ENCODE measurements at places on chromosomes 3 and 15.

DNA sequence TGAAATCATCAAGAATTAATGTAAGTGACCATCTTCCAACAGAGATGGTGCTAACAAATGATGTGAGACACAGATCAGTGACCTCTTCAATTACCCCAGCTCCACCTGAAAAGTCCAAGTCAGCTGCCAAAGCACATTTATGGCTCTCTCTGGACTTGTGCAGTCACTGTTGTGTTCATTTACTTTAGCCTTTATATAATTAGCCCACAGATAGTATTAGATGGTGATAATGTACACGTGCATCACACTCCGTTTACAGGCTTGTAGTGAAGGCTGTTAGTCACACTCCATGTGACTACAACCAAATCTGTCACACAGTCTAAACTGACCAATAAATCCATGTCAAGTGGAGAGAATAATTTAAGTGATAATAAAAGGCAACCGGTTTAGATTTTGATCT lies 331.5 kb upstream of the IL12A start:
- DNase-seq = no peak

DNA sequence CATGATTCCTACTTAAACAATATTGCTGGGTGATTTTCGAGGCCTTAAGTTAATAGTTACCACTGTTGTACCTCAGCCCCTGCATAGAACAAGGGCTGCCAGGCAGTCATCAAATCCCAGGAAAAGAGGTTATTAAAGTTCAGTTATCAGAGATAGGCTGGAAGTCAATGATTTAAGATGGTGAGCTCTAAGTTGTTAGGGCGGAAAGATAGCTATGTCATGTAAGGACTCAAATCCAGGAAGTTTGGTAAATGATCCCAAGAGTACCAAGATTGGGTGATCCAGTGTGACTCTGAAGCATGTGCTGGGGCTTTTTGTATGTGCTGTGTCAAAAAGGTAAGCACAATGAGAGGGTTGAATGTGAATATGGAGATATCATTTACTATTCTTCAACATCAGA lies 287.9 kb downstream of the NLGN1 start:
- DNase-seq = no peak

- DNase-seq = peak; percentile 18
Observed at GRCh38 chr15:58066042-58066867, 744 bp upstream of the ALDH1A2 start.

DNA sequence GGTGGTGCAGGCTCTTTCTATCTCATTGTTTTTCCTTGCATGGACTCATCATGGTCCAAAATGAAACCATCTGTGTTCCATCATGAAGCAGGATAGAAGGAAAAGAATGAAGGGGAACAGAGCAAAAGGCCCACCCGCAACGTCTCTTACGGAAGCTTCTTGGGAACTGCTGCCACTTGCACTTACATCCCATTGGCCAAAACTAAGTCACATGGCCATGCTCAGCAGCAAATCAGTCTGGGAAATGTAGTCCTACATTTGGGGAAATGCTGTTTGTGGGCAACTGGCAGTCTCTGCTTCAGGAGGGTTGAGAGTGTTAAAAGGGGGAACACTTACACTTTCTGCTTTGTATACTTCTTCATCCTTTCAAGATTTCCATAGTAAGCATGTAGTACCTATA lies 191.6 kb downstream of the SV2B start:
- DNase-seq = no peak

- no peak for DNase-seq
Observed at GRCh38 chr15:26873846-26874245, 7.0 kb downstream of the GABRA5 start.

DNA sequence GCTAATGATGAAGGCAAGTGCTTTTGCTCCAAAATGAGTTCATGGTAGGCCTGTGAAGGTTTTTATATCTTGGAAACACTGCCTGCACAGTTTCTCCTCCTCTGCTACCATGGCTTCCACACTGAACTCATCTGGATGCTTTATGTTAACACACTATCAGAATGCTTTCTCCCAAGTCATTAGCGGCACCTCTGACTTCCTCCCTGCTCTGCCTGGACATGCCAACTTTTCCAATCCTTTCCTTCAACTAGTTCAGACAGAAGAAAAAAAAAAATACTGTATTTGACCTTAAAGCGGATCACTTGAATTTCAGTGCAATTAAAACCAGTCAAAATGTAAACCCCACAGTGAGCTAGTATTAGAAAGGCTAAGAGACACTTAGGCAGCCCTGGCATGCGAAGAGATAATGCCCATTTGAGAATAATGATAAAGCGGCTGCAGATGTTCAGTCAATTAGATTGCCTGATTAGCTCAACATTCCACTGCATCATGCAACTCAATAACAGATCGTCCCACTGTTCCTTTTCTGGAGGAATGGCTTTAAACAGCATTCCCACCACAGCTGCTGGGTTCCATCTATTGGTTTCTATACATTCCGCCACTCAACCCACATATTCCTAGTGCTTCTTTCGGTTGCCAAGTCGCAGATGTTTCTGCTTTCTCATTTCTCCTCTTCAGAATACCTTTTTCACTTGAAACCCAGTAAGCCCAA lies 51.7 kb downstream of the CNTN3 start:
- no peak for DNase-seq

DNA sequence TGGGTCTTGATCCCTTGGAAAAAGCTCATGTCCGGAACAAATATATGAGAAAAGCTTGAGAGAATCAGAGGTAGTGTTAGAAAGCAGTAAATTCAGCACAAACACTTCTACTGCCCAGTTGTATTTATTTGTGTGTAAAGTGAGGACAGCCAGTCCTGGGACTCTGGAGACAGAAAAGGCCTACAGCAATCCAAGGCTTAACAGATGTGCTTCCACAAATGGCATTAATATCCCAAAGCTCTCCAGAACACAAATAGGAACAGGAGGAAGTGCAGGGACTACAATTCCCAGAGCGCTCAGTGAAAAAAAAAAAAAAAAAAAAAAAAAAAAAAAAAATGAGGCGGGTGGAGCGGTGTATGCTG lies 390 bp upstream of the AP2M1 start:
- DNase-seq = no peak

DNA sequence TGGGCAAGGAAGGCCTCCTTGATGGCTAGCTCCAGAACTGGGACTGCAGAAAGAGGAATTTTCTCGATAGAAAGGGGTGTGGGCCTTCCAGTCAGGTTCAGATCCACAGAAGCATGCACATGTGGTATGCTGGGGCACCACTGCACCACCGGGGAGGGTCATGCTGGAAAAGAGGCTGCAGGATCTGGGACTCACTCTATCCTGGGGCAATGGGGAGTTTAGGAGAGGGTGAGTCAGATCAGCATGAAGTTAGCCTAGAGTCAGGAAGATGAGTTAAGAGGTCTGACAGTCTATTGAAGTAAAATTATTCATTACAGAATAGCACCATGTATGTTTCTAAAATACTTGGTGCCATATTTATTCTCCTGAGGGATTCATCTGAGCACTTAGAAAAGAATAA lies 130.2 kb upstream of the TOPAZ1 start:
- DNase-seq = no peak

DNA sequence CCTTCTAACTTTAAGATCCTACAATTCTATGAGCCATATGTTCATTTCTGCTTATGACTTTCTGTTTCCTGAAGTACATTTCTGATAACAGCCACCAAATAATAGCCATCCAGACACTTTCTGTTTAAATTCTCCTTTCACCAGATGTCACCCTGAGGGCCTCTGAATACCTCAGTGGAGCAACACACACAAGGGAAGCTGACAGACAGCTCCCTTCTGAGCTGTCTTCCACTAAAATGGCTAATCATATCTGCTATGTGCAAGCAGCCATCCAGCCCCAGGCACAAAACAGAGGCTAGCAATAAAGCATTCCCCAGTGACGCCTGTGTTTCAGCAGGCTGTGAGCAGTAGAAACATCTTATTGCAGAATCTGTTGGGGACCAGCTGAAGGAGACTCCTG lies 666.6 kb upstream of the UBE2E2 start:
- DNase-seq = no peak

DNA sequence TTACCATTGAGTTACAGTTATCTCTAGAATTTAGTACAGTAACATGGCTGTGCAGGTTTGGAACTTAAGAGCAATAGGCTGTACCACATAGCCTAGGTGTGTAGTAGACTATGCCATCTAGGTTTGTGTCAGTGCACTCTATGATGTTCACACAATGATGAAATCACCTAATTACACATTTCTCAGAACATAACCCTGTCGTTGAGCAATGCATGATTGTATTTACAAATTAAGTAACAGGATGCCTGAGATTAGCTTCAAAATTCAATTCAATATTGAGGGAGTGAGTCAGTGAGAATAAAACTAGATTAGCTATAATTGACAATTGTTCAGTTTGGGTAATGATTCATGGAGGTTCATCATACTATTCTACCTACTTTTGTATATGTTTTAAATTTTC lies 633.8 kb downstream of the IGSF11 start:
- DNase-seq = no peak

DNA sequence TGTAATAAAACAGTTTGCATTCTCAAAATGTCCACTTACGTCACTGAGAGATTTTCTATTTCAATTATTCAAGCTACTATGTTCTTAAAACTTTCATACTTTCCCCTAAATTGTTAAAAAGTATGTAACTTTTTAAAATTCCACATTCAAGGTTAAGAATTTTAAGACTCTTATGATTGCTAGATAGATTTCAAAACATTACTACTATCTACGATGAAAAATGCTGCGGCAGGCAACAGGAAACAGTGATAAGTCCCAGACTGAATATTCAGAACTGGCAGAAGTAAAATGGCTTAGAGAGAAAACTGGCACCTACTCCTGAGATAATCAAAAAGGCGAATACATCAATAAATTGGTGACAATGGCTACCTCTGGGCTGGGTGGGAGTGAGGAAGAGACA lies 16.2 kb downstream of the ATP13A3 start:
- DNase-seq = no peak

DNA sequence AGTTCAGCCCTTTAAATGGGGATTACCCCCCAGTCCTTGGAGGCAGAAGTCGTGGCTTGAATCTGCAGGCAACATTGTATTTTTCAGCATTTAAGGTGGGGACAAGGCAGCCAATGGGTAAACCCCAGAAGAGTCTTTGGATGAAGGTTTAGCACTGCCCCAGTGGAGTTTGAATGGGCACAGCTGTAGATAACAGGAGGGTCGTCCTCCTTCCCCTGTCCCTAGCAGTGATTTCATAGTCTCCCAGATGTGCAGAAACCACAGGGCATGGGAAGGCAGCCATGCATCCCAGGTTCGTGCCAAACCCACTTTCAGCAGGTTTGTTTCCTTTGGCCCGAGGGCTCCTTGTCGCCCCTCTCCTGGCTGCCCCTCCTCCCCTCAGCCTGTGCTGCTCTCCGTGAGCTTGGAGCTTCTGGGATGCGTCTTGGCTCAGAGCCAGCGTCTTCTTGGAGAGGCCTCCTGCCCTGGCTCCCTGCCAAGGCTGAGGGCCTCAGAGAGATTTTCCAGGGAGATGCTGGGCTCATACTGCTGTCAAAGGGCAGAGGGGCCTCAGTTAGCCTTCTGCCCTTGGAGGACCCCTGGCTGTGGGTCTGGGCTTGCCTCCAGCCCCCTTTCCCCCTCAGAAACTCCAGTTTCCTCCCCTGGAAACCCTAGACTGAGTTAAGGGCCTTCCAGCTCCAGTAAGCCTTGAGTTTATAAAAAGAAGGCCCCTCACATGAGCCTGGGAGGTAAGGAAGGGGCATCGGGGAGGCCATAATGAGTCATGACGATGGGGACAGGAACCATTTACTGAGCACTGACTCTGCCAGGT lies 48.9 kb upstream of the POLG start:
- no peak for DNase-seq

DNA sequence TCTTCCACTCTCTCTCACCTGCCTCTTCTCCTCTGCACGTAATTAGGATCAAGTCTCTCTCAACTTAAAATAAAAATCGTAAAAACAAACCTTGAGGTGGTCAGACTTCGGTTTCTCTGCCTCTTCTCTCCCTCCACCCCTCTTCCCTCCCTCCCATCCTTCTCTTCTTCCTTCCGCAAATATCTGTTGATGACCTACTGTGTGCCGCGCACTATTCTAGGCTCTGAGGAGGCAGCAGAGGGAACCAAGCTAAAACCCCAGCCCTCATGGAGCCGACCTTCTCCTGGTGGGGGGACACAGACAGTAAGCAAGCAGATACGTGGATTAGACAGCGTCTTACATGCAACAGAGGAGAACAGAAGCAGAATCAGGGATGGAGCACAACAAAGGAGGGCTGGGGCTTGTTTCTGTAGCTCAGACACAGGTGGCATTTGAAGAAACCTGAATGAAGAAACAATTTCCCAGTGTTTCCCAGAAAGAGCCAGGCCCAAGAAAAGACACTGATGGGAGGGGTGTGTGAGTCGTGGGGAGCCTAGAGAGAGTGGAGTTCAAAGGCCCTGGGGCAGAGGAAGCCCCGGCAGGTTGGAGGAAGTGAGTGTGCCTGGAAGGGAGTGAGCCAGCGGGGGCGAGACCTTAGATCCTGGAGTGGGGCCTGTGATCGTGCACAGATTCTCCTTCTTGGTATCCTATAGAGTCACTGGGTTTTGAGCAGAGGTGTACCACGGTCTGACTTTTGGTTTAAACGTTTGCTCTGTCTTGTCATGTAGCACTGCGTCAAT lies 80.5 kb downstream of the TOP2B start:
- no peak for DNase-seq

- no peak for DNase-seq
Observed at GRCh38 chr3:196889844-196890708, 22.4 kb downstream of the SENP5 start.

- DNase-seq = no peak
Observed at GRCh38 chr3:38834110-38834509, 18.1 kb upstream of the SCN10A start.

DNA sequence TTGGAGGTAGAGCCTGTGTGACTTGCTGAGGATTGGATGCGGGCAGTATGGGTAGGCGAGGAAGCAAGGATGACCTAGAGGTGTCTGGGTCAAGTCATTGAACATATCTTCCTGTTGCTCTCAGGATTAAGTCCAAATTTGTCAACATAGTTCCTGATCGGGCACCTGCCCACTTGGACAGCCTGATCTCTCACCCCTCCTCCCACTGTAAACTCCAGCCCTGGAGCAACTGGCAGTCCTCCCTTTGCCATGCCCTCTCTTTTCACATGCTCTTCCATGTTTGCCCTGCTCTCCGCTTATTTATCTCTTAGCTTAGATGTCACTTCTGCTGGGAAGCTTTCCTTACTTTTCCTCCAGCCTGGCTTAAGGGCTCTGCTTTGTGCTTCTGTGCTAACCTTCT lies 47.6 kb upstream of the PPP4R2 start:
- no peak for DNase-seq

Measured in activated CD8-positive, alpha-beta memory T cell treated with anti-CD3 and anti-CD28 coated beads for 1 hour (primary cell).